ENCODE measurements at places on chromosomes 2 and 18. TPM values are rescaled to one million over a fixed set of nuclear protein-coding genes. Genes with fewer than 3 reads are reported as not detected.

DNA sequence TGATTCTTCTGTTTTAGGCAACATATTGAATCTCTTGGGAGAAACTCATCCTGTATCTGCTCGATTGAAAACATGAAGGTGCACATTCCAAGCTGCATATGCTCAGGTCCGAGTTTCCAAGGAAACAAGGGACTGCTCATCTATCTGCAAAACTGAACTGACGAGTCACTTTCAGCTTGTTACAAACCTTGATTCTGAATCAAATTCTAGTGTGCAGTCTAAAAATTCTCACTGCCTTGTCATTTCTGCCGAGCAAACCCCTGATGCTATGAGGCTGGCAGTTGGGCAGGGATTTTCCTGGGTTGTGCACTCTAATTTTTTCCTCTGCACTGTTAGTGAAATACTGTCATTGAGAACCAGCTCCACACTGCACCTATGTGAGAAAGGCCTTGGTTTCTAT, 101.3 kb upstream of the ETAA1 start:
- DNase-seq = no peak

DNA sequence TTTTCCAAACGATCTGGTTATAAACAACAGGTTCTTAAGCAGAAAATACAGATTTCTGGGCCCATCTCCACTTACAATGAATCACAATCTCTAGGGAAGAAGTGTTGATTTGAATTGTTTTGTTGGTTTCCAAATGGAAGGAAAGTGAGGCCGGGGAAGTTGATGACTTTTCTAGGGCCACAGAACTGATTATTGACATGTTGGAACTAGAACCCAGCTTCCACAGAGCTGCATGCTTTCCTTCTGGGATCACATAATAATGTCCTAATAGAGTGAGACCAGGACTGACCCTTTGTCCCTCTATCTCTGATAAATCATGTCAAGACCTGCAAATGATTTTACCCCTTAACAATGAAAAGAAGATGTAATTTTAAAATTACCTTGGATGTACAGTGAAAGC, 332.2 kb downstream of the OSR1 start:
- DNase-seq = no peak

The MAPK4 gene
- total RNA-seq = not detected

DNA sequence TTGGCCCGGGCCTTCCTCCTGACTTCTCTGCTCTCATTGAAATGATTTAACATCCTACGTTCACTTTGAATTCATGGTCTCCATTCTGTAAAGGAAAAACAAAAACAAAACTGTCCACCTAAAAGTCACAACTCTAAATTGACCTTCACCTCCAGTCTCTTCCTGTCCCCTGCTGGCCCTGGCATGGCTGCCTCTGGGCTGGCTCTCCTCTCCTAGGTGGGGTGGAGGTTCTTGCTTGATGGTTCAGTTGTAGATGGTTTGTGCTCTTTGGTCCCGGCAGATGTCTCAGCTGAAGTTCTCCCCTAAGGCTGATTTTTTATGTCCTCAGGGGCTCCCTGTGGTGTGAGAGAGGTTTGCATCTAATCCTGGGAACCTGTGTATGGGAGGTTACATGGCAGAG, 121.1 kb downstream of the ACKR3 start:
- no peak for DNase-seq

The FNDC4 gene
- total RNA-seq = not detected

Data from activated naive CD4-positive, alpha-beta T cell treated with anti-CD3 and anti-CD28 coated beads, Interleukin-2, amount 50 U/mL, for 72 hours (primary cell).